ENCODE measurements at places on chromosomes 11 and 22.

GRCh38 chr11:110173811-110174644, 80.8 kb downstream of the ZC3H12C start:
- no peak for DNase-seq

GRCh38 chr11:2189938-2190656, 18.5 kb upstream of the TH start:
- no peak for DNase-seq

GRCh38 chr11:122344215-122344614, 228.2 kb upstream of the BLID start:
- DNase-seq, result no peak

DNA sequence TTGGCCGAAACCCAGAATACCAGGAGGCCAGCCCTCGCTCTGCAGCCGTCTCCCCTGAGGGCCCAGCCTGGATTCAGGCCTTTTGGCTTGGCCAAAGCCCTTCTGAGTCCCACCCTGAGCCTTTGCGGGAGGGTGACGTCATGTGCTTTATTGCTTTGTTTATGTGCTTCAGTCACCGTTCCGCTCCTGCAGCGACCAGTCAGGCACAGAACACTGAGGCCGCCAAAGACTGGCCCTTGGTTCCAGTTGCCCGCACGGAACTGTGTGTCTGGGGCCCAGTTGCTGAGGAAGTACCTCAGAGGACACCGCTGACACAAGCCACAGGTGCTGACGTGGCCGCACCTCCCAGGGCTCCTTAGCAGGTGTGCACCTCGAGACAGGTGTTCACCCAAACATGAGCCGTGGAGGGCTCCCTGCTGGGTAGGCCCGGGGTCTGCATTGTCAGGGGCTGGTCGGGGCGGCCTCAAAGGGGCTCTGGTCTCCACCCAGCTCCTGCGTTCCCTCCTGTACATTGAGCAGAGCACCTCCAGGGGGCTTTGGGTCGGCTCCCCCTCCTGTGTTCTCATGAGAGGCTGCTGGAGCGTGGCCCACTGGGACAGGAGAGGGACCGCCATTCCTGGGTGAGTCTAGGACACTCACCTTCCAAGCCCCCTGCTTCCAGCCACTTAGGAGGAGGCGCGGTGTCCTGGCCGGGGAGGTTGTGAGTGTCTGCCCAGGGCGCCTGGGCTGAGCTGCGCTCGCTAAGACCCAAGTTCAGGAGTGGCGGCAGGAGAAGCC, 376.8 kb downstream of the TBC1D22A start:
- DNase-seq, result no peak

DNA sequence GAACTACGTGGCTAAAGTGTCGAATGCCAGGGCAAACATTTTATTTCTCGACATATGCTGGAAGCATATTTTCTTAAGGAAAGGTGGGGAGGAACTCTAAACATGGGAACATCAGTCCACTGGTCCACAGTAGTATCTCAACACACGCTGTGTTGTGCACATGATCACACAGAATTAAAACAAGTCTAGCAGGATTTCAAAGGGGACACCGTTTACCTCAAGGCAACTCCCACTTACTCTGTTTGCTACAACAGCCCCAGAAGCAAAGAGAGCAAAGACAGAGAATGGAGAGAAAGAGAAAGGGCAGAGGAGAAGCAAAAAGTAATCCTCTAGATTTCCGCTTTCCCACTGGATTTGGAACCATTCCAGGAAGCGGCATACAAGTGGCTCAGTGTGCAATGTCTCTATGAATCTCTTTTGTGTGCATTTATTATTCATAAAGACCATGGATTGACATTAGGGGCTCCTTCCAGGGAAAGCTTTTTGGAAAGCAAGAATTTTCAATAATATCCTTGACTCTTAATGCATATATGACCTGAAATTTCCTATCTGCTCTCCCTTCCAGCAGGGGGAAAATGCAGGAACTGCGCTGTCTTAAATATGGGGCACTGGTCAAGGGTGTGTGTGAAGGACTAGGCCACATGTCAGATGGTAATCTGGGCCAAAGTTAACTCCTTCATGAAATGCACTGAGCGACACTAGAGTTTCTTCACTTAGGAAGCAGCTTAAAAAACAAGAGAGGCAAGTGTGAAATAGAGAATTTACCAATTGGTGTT, 34.8 kb upstream of the CCDC34 start:
- DNase-seq, result no peak

GRCh38 chr11:120400564-120401364, 64.6 kb downstream of the ARHGEF12 start:
- DNase-seq, result no peak

- no peak for DNase-seq
These were observed 4.2 kb downstream of the RIC8A start for GRCh38 chr11:211741-212140.

- no peak for DNase-seq
These were observed 16.2 kb downstream of the MPPED1 start for GRCh38 chr22:43428005-43428485.

DNA sequence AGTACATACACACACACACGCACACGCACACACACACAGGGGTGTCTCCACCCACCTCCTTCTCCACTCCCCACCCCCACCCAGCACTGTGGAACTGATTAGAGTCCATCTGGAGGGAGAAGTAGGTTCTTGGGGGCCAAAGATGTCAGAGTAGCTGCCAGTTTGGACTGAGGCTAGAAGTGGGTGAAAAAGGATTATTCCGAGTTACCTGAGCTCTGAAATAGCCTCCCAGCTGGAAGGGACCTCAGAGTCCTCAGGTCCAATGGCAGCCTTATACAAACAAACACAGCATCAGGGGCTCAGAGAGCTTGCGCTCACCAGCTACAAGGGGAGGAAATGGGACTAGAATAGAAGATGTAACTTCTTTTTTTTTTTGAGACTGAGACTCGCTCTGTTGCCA, 20.8 kb downstream of the IL10RA start:
- no peak for DNase-seq

- no peak for DNase-seq
These were observed 1.5 kb downstream of the OR5A1 start for GRCh38 chr11:59437770-59438169.

DNA sequence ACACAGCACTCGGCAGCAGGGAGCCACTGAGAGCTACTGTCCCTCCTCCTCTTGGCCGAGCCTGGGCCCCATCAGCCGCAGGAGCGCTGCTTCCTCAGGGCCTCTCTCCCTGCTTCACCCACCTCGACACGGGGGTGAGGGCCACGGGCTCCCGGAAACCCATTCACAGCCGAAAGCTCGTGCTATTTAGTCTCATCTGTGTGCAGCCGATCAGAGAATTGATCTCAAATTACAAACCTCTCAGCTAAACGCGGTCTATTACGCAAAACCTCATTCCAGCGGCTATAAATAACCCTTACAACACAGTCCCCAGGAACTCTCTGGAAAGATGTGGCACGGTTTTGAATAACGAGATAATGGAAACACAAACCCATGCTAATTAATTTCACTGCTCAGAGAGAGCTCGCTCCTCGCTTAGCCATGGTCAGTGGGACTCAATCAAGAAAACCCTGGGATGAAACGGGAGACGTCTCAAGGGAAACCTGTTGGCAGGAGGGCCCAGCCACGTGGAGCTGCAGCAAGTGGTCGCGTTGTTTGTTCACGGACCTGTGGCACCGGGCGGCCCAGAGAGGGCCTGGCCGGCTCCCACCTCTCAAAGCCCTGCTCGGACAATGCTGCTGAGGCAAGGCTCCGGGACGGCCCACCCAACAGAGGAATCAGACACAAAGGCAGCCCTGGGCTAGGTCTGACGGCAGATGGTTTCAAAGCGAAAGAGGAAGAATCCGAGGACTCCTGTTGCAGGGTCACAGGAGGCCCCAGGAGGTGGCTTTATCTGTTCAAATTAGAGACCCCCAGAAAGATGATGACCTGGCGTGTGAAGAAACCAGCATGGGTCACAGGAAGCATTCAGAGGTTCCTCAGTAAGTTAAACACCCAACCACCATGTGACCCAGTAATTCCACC, 210.5 kb downstream of the CTTN start:
- no peak for DNase-seq

GRCh38 chr11:103731670-103732069, 304.8 kb upstream of the DDI1 start:
- DNase-seq, result no peak

DNA sequence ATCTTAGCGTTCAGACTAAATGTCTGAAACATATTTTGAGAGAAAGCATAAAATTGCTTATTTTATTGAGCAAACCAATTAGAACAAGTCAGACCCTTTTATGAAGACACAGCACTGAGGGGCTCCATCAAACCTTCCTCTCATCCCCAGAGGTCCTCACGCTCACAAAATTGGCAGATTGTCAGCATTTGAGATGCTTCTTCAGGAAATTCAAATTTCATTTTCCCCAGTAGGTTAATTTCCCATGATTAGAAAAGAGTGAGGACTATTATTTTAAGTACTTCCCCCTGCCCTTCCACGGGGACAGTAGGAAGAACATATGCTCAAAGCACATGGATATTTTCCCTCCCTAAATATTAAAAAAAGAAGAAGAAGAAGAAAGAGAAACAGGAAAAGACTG, 851.8 kb downstream of the BRD1 start:
- no peak for DNase-seq

DNA sequence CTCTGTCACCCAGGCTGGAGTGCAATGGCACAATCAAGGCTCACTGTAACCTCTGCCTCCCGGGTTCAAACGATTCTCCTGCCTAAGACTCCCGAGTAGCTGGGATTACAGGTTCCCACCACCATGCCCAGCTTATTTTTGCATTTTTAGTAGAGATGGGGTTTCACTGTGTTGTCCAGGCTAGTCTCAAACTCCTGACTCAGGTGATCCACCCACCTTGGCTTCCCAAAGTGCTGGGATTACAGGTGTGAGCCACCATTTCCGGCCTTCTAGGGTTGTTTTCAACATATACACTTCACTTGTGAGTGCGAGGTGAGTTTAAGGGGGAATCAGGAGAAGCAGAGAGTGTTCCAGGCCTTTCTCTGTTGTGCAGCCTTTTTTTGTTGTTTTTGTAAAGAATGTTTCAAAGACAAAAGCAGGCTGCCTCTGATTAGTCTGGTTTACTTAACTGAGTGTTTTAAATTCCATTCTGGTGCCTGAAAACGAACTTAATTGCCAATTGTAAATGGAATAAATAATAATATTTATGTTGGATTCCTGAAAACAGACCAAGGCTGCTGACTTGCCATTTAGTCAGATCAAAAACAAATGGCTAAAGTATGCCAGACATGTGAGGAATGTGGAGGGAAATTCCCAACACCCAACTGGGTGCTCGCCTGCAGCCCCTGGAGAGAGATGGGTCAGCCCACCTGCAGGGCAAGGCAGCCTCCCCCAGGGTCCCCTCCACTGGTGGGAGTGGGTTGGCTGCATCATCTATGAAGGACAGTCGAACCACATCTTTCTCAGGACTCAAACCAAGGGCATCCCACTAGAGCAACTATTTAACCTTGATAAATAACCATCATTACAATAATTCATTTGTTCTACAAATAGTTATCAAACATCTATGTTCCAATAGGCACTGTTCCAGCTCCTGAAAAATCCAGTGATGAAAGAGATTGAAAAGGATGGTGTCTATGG, 4.6 kb upstream of the RANGAP1 start:
- no peak for DNase-seq

- DNase-seq, result no peak
These were observed 19.4 kb upstream of the TMPRSS4 start for GRCh38 chr11:118057251-118058145.

DNA sequence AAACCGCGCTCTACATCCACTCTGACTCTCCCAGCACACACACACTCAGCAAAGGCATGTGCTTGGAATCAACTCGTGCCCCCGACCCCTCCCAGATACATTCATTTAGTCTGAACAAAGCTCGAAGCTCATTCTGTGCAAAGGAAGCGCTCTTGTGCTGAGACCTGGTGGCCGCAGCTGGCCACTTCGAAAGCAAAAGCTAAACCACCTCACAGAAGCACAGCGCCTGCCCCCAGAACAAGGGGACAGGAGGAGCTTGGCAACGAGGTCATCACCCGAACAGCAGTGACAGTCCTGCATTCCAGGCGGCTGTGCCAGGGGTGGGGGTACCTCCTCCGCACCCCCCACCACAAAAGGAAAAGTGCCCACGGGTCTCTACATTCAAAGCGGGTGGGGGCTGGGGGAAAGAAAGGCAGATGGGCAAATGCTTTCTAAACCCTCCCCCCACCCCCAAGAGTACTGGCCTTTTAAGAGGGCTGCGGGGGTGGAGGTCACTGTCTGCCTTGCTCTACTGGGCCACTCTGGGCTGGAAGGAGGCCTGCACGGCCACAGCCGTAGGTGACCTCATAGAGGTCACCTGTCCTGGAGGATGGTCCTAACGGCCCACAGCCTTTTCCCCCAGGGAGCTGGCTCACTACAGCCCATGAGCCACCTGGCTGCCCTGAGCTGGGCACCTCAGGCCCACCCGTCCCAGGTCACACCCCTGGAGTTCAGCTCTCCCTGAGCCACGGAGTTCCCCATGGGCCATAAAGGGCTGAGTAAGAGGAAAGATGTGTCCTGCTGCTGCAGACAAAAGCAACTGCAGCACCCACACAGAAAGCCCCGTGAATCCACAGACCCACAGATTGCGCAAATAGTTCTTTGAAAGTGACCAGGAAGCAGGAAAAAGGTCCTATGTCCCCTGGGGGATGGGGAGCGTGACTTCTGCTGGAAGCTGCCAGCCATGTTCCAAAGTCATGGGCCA, 21.3 kb downstream of the CBX7 start:
- no peak for DNase-seq

DNA sequence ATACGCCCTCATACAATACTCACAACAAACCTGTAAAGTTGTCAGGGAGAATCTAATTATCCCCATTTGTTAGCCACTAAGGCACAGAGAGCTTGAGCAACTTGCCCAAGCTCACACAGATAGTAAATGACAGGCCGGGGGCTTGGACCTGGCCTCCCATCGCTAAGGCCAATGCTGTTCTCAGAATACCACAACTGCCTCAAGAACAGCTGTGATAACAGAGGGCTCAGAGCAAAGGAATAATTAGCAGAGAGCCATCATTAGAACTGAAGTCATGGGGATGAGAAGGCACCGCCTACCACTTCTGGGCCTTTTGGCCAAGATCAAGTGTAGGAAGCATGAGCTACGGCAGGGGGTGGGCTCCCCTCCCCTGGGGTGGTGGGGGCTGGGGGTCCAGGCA, 98.6 kb downstream of the FEZ1 start:
- no peak for DNase-seq

GRCh38 chr11:75194147-75194546, 43.2 kb downstream of the SLCO2B1 start:
- DNase-seq, result no peak

- no peak for DNase-seq
These were observed 69.6 kb upstream of the ALKBH3 start for GRCh38 chr11:43810929-43811596.

DNA sequence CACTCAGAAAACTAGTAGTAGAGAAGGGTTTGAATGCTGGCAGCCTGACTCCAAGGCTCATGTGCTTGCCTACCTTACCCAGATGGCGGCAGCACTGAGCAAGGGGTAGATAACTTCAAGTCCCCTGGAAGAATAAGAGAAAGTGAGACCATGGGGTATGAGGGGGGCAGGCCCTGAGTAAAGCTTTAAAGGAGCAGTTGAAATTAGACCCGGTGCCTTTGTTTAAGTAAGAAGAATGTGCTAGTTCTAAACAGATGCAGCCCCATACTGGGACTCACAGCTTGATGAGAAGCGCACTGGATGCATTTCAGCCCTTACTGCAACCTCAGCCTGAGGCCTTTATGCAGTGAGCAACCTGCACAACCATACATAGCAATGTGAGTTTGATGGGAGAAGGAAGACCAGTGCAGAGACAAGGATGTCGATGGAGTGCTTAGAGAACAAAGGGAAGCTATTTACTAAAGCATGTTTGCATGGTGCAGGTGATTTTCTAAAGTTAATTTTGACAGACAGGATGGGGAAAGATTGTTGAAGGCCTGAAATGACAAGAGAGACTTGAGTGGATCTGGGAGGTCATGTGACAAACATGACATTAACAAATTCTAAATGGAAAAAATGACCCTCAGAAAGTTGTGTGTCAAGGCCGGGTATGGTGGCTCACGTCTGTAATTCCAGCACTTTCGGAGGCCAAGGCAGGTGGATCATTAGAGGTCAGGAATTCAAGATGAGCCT, 27.1 kb upstream of the TMA7B start:
- no peak for DNase-seq

All from anterior cingulate cortex (tissue), 58 donors.